ENCODE measurements at places on chromosomes 12 and 14.

GRCh38 chr14:104721505-104722431, 2.3 kb upstream of the ADSS1 start:
- no peak for DNase-seq

- DNase-seq, result no peak
Measured at GRCh38 chr12:79508622-79509021, 182.1 kb downstream of the PAWR start.

DNA sequence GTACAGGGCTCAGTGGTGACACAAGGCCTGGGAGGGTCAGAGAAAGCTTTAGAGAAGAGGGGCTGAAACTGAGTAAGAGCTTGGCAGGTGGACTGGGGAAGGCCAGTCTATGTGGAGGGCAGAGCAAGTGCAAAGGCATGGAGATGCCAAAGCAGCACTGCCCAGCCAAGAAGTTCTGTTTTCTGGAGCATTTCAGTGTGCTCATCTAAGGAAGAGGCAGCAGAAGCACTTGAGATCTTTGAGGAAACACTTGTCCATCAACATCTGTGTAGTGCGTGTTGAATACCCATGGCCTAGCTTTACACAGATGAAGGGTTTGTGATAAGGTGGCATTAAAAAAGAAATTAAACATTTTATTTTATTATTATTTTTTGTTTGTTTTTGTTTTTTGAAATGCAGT, 52.8 kb downstream of the FOS start:
- DNase-seq, result no peak

DNA sequence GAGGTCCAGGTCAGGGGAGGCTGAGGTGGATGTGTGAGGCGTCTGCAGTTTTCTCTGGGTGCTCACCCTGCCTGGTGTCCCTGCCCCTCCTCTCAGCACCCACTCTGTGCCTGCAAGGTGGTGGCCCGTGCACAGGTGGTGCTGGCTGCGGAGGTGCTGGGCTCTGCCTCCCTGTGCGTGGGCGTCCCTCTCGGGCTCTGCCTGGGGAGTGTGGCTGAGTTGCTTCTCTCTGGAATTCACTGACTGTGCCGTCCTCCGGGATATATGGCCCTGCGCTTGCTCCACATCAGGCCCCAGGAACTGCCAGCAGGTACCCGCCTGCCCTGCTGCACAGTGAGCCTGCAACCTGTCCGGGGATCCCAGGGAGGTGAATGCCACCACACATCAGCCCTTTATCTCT, 379.1 kb downstream of the TMEM121 start:
- DNase-seq, result no peak

DNA sequence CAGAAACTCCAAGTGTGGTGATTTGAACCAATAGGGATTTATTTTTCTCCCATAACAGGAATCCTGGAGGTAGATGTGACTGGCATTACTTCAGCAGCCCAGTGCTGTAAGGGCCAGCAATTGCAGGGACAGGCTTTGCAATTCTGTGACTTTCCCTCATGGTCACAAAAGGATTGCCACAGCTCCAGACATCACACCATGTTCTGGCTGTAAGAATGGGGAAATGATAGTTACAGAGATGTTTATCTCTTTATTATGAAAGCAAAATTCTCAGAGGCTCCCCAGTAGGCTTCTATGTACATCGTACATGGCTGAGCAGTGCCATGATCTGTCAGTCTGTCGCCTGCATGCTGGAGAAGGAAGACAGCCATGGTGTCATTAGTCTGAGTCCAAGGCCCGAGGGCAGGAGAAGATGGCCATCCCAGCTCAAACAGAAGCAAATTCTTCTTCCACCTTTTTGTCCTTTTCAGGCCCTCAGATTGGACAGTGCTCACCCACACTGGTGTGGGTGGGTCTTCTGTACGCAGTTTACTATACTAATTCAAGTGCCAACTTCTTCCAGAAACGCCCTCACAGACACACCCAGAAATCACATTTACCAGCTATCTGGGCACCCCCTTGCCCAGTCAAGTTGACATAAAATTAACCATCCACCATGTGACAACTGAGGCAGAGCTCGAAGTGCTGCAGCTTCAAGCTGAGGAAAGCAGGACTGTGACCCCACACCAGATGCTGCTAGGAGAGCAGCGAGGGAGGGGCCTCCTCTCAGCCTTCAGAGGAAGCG, 17.2 kb downstream of the ZBTB42 start:
- DNase-seq, result no peak

DNA sequence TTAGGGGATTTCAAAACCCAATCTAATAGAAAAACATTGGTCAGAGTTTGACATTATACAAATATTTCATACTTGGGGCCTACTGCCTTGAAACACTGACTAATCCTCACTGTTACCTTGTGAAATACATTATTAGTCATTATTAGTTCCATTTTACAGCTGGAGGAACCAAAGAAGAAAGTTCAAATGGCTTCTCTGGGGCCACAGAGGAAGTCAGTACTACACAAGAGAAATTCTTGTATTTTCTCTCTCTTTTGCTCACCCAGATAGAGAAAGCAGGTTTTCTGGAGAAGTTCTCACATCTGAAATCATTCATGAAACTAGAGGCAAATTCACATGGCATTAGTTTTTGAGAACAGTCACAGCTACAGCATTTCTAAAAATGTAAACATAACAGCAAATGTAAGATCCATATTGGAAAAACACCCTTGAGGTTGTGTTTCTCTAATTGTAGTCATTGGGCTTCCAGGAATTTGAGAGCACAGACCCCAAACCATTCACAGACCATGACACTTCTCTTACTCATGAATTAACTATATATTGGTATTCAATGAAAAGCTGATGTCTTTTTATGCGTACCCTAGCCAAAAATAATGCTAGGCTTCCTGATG, 83.0 kb downstream of the LLPH start:
- DNase-seq, result no peak

- no peak for DNase-seq
Measured at GRCh38 chr12:15600223-15600935, 188.8 kb downstream of the EPS8 start.

DNA sequence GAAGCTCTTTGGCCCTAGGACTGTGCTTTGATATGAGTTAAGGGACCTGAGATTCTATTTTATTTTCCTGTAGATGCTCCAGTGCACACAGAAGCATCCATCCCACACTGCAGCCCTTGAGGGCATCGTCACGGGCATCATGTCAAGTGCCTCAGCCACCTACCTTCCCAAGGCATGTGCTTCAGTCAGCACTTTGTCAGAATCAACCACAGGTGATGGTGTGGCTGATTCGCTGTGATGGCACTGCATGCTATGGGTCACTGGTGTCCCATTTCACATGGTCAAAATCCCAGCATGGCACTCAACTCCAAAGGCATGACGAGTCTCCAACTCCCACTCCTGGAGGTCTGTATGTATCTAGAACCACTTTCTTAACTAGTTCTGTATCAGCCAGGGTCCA, 100.8 kb downstream of the AACS start:
- DNase-seq, result no peak

GRCh38 chr12:6266971-6267721, 43.3 kb upstream of the PLEKHG6 start:
- DNase-seq, result no peak

GRCh38 chr12:51382173-51382572, 9.0 kb downstream of the GALNT6 start:
- no peak for DNase-seq

DNA sequence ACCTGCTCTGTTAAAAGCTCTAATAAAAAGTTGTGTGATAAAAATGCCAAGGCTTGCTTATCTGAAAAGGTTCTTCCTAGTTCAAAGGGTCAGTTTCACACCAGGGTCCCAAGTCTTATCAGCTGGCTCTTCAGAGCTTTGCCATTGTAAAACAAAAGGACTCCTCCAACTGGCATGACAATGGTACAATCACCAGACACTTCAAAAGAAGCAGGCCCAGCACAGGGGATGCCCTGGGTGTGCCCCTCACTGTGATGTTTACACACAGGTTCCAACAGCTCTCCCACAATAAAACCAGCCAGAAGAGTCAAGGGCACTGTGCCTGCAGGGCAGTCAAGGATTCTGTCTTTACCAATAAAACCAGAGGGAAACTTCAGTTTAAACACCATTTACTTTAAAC, 78.7 kb downstream of the PRICKLE1 start:
- no peak for DNase-seq

- DNase-seq, result no peak
Measured at GRCh38 chr12:55700255-55701018, 7.3 kb downstream of the ITGA7 start.

DNA sequence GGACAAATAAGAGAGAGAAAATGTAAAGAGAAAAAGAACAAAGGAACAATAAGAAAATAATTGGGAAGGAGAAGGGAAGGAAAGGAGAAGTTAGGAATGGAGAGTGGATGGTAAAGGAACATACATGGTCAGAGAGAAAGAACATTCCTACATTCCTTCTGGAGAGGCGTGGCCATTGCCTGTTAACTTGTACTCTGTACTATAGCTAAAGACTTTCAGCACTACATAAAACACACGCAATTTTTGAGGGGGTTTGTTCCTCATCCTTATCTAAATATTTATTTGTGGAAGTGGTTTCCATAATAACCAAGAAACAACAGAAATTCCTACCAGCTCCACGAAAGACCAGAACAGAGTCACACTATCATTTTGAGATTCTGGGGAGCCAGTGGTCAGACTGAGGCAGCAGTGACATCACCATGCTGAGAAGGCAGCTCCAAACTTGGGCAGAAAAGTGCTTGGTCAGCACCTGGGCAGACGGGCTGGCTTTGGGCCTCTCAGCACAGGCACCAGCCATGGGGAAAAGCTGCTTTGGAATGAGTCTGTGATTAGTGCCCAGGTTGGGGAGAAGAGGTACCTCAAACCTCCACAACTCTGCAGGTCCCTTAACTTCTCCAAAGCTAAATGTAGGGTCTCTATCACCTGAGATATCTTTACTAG, 125.9 kb upstream of the NTF3 start:
- DNase-seq, result no peak

GRCh38 chr12:129877411-129877810, 26.4 kb downstream of the TMEM132D start:
- DNase-seq, result no peak

GRCh38 chr12:130127532-130127911, 34.7 kb upstream of the FZD10 start:
- DNase-seq, result no peak

GRCh38 chr12:53063708-53064612, 14.1 kb downstream of the TNS2 start:
- DNase-seq, result no peak

DNA sequence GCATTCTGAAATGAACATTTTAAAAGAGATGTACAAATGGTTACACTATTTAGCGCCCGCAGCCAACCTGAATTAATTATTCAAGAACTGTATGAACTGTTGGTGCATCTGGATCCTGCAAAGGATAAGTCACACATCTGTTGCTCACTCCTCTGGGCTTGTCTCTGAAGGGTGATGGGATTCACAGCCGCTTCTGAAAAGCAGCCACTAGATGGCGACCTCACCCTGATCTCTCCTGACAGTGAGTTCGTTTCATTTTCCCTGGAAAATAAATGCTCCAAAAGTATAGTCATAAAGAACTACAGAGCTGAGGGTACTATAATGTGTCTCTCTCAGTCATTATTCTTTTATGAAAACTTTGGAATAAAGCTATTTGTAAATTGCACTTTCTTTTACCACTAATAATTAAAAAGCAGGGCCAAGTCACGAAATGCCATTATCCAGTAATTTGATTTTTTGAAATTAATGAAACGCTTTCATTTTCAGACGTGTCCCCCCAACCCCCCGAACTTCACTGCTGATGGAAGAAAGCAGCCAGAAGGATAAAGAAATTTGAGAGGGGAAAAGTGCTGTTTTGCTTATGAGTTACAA, 789.6 kb downstream of the NRXN3 start:
- DNase-seq, result peak; percentile 19
